ENCODE measurements at places on chromosomes 13 and 19.

GRCh38 chr13:73058432-73058735, 421 bp upstream of the KLF5 start:
- DNase-seq, result no peak

DNA sequence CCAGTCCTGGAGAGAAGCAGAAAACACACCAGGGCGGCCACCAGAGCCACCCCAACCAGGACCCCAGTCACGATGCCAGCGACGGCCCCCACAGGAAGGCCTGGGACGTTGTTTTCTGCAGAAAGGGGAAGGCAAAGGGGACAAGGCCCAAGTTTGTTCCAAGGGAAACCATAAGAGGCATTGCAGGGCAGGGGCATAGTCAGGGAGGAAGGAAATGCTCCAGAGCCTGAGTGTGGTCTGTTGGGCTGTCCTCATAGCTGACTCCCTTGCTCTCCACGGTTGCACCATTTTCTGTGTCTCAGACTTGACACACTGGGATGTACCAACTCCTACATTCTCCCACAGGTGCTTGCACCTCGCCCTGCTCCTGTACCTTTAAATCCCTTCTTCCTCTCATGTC, 5.2 kb downstream of the CEACAM4 start:
- no peak for DNase-seq

DNA sequence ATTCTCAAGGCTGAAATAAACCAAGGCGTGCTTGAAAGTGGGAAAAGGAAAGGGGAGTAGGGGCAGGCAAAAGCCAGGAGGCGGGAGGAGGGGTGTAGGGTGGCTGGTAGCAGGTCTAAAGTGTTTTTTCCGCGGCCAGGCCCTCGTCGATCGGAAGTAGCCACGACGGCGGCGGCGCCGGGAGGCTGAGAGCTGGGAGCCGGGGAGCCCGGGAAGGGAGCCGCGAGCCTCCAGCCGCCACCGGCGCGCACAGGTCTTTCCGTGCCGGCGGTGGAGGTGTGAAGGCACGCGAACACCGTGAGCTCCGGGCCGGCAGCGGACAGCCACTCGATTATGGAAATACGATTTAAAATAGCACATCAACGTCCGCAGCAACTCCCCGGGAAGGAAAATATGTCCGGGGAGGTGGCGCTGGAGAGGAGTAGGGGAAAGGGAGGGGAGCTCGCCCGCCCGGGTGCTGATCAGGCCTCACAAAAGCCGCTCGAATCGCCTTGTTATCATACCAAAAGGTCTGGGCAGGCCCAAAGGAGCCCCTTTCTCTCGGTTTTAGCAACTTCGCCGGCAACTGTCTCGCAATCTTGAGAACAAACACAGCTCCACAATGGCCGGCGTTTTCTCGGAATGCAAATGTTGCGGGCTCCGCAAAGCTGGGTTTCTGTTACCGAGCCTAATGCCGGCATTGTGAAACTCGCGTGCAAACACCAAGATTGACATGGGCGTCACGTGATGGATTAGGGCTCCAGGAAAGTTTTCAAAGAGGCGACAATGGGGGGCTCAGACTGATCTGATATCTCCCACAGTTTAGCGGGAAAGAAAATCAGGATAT, 2.9 kb upstream of the PCDH8 start:
- no peak for DNase-seq

- no peak for DNase-seq
Measured at GRCh38 chr19:10464456-10464855, 38.7 kb downstream of the KEAP1 start.

- no peak for DNase-seq
Measured at GRCh38 chr13:44648392-44649103, 72.4 kb upstream of the TSC22D1 start.

- DNase-seq, result no peak
Measured at GRCh38 chr13:76754414-76754813, 131.8 kb downstream of the KCTD12 start.

- no peak for DNase-seq
Measured at GRCh38 chr13:42735010-42735409, 46.4 kb upstream of the FAM216B start.

DNA sequence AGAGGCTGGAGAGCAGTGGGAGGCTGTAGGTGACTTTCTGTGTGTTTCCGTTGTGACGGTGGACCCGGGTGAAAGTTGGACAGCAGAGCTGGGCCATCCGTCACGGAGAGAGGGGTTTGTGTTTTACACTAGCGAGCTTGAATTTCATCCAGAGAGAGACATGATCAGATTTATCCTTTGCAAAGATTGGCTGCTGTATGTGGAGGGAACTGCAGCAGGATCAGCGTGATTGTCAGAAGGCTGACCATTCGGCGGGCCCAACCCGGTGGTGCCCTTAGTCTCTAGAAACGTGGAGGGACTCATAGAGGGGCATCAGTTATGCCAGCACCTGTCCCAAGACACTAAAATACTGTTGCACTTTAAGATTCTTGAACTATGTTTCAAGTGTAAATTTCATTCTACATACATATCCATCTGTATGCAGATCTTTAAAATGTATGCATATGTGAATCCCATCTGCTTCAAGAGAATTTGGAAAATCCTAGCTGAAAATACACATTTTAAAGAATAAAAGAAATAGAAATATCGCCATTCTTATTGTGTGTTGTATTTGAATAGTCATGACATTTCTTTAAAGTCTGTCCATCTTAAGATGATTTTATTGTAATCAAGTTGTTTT, 7.0 kb downstream of the FAM124A start:
- DNase-seq, result no peak

DNA sequence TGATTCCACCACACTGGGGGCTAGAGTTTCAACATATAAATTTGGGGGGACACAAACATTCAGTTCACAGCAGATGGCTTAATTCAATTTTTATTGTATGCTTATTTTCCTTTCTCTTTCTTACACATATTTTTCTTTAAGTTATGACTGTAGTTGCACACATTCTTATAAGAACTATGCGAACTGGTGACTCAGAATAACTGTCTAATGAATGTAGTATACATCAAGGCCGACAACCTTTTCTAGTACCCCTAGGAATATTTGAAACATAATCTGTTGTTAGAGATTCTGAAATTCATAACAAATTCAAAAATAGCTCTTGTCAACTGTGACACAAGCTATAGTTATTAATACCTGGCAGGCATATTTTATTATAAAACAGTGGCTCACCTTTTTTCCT, 695.6 kb downstream of the PCDH9 start:
- DNase-seq, result no peak

DNA sequence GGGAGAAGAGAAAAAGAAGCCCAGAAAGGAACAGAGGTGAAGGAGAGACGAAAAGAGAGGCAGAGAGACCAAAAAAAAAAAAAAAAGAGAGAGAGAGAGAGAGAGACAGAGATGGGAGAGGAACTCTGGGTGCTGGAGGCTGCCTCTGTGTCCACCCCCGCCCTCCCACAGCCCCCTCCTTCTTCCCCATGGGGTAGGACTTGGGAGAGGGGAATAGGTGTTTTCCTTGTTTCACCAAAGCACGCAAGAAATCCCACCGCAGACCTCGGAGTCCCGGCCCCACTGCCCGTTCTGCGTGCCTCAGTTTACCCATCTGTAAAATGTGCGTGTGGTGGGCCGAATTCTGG, 4.9 kb downstream of the ONECUT3 start:
- DNase-seq, result no peak

DNA sequence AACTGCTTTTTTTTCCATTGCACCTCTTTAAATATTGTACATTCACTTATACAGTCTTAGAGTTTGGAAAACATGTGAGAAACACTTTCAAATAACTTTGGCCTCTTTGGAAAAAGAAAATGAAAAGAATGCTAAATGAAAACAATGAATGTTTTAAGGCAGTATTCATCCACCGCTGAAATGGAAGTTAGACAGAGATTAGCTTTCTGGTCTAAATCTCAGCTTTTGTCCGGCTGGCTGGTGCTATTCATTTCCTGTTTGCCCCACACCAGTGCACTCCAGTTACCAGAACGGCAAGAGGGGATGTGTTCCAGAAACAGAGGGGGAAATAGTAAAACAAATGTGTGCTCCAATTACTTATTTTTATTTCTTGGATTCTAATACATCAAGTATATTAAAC, 1201.3 kb downstream of the EFNB2 start:
- peak; percentile 28 for DNase-seq

DNA sequence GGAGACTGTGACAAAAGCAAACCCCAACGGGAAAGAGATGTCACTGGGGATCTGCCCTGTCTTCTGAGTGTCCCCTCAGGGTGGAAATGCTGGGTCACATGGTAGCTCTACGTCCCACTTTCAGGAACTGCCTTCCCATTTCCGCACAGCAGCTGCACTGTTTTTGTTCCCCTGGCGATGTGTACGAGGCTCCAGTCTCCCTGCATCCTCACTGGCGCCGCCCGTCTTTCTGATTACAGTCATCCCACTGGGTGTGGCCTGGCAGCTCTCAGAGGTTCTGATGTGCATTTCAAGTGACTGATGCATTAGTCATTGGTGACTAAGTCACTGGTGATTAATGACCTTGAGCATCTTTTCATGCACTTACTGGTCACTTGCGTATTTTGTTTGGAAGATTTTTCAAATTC, 21.2 kb downstream of the PCID2 start:
- peak; percentile 99 for DNase-seq

GRCh38 chr19:9086761-9087160, at the start of gene OR1M1:
Gene OR1M1 (plus strand): TSS chr19:9087061. CDS start chr19:9093245, 6,184 bp downstream.
- DNase-seq, result no peak

GRCh38 chr19:4576016-4576933, 16.8 kb upstream of the SEMA6B start:
- no peak for DNase-seq

DNA sequence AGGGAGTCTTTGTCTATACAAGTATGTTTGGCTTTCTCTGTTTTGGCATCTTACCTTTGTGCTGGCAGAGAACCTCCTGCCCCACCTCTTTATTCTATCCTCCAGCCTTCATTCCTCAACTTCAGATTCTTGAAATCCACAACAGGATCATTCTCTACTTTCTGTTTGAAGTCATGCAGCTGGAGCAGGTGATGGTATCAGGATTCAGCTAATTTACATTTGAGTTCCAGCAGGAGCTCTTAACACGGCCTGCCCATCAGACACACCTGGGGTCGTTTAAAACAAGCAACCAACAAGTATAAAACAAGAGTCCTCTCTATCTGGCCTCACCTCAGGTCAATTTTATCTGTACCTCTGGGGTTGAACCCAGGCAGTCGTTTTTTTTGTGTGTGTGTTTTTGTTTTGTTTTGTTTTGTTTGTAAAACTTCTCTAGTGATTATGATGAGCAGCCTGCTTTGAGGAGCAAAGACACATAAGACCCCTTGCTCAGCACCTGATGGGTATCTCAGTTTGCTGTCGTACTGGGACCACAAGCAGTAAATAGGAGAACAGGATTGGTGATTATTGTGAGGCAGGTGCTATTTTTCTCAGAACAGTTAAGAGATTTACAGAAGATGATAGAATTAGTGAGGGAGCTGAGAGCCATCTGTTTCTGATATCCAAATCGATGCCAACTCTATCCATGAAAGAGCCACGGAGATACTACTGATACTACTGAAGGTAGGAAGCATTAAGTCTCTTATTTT, 78.4 kb downstream of the GPC6 start:
- DNase-seq, result no peak

DNA sequence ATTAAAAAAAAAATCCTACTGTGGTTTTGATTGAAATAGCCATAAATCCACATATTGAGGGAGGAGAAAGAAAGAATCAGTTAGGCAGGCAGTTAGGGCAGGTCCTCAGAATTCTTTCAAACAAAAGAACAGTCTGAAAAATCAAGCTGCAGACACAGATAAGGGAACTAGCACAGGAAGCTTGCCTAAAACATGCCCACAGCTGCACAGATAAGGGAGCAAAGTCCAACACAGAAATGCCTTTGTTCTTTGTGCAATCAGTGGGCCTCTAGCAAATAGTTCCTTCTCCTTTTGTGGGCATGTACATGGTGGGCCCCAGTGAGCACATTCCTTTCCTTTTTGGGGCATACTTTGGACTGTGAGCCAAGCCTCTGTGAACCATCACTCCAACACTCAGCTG, 42.7 kb downstream of the UTP14C start:
- no peak for DNase-seq

DNA sequence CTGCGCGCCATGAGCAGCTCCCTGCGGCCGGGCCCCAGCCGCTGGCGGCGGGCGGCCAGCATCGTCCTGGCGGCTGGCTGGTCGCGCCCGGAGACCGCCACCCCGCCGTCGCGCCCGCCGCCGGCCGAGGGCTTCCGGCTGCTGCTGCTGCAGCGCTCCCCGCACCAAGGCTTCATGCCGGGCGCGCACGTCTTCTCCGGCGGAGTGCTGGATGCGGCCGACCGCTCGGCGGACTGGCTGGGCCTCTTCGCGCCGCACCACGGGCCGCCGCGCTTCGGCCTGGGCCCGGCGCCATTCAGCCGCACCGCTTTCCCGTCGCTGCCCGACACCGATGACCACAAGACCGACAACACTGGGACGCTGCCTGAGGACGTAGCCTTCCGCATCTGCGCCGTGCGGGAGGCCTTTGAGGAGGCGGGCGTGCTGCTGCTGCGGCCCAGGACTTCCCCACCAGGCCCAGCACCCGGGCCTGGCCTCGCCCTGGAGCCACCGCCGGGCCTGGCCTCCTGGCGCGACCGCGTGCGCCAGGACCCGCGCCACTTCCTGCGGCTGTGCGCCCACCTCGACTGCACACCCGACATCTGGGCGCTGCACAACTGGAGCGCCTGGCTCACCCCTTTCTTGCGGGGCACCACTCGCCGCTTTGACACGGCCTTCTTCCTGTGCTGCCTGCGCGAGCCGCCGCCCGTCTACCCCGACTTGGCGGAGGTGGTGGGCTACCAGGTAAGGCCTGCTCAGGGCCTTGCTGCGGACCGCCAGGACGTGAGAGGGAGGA, 518 bp downstream of the NUDT19 start:
- DNase-seq, result peak; percentile 38

GRCh38 chr19:13262450-13262849, 112.2 kb downstream of the IER2 start:
- peak; percentile 28 for DNase-seq

DNA sequence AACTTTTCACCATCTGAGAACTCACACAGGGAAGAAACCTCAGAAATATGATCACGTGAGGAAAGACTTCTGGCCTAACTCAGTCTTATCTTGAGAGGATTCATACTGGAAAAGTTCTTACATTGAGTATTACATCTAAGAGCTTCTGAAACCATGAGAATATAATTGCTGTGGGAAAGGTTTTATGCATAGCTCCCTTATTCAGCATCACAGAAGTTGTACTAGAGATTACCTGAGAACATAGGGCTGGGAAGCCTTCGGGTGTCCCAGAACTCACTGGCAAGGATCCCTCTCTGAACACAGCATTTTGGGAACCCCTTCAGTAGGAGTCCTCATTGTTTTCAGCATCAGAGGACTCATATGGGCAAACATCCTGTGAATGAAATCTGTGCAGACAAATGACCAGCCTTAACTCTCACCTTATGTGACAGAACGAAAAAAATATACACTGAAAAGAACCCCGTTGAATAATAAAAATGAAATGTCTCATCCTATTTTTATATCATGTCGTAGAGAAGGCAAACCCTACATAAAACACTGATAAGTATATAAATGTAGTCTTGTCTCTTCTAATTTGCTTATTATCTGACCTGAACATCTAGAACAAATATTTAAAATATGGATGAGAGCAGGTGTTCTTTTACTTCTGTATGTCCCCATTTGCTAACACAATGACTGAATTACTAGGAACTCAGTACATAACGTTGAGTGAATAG, 14.2 kb downstream of the ZNF274 start:
- DNase-seq, result no peak

GRCh38 chr19:58538257-58539168, 5.4 kb upstream of the TRIM28 start:
- DNase-seq, result no peak

Measured in stromal cell of bone marrow (primary cell).